Activated CD4-positive, alpha-beta T cell treated with anti-CD3 and anti-CD28 coated beads, Interleukin-2, Interleukin-6, amounts not matched to agents 100 ng/mL and 50 ng/mL, durations not matched to agents 16 hours and 8 hours (primary cell): ENCODE measurements at places on chromosomes 2 and 18.

- DNase-seq, result no peak
Observed at GRCh38 chr2:150209746-150210145, 277.7 kb downstream of the RND3 start.

DNA sequence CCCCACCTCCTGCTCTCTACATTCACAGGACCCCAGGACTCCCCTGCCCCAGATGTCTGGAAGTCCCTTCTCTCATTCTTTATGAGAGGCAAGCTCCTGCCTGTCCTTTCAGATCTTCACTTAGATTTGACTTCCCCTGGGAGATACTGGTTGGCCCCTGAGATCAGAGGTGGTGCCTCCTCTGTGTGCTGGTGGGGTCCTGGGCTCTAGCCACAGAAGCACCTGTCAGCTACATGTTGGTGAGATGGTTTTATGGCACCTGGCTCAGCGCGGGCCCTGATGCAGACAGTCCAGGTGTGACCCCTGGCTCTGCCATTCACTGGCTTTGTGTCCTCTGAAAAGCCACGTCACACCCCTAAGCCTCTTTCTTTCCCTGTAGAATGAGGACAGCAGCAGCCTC lies 369.6 kb upstream of the ID2 start:
- no peak for DNase-seq

- DNase-seq, result no peak
Observed at GRCh38 chr2:152083202-152083875, 15.5 kb downstream of the CACNB4 start.

- no peak for DNase-seq
Observed at GRCh38 chr2:58039170-58039611, 7.4 kb upstream of the VRK2 start.

DNA sequence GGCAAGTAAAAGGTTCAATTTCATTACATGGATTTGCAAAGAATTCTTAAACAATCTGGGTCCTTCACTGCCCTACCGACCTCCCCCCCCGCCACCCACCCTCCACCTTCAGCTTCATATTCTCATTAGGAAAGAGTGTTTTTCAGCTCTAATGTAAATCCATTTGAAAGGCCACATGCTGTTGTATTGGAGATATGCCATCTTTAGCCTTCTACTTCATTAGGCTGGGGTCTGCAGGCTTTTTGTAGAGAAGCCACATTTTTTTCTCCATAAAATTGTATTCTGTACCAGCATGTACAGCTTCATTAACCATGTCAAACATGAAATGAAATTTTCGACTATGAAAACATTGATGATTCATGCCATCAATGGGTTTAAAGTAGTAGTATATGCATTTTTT lies 42.8 kb upstream of the THUMPD2 start:
- no peak for DNase-seq

DNA sequence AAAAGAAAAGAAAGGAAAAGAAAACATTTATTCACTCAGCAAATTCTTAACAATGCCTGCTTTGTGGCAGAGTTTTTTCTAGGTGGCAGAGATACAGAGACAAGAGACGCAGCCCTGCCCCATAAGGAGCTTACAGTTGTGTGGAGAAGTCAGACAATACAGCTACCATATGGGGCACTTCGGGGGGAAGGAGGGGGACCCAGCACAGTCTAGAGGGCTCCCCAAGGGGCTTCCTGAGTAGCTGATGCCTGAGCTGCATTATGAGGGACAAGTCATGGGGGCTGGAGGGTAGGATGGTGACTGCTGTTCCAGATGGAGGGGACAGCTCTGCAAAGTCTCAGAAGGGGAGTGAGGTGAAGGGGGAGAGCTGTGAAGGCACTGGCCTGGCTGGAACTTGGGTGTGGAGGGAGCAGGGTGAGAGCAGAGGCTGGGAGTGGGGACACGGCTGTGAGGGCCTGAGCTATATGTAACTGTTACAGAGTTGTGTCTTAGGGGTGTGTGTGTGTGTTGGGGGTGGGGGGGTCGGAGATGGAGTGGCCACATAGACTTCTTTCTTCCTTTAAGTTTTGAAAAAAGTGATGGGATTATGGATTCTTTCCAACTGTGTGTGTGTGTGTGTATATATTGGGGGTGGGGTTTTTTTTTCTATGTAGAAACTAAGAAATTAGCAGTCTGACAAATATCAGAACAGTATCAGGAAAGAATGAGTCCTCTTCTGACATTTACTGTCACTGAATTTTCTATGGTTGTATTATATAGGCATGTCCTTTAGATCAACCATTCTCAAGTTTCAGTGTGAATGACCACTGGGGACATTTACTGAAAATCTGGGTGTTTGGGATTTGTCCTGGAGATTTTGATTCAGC lies 66.0 kb upstream of the HAAO start:
- DNase-seq, result no peak

DNA sequence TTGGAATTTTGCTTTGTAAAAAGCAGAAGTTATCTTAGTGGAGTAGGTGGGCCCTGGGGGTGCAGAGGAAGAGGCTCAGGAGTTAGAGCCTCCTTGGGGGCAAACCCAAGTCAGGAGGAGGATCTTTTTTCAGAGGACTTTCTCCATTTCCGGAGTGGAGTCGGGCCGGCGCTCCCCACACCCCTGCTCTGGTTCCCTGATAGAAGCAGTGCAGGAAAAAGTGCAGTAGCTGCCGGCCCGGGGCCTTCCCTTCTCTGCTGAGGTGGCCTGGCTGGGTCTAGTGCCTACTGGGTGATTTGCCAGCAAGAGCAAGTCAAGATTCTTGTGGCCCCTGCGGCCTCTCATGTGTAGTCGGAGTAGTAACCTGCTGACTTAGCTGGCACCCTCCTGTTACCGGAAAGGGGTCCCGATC lies 124.2 kb upstream of the HS6ST1 start:
- DNase-seq, result no peak

DNA sequence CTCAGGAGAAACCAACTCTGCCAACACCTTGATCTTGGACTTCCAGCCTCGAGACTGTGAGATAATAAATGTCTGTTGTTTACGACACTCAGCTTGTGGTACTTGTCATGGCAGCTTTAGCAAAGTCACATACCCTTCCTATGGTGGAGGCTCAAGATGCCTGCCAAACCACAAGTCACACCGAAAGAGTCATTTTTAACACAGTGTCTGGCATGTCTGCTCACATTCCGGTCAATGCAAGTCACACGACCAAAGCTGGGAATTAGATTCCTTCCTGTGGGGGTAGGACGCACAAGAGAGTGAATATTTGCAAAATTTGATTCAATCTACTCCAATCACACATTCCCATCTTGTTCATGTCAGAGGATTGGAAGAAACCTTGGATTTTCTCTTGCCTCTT lies 24.6 kb downstream of the KCNE4 start:
- no peak for DNase-seq

DNA sequence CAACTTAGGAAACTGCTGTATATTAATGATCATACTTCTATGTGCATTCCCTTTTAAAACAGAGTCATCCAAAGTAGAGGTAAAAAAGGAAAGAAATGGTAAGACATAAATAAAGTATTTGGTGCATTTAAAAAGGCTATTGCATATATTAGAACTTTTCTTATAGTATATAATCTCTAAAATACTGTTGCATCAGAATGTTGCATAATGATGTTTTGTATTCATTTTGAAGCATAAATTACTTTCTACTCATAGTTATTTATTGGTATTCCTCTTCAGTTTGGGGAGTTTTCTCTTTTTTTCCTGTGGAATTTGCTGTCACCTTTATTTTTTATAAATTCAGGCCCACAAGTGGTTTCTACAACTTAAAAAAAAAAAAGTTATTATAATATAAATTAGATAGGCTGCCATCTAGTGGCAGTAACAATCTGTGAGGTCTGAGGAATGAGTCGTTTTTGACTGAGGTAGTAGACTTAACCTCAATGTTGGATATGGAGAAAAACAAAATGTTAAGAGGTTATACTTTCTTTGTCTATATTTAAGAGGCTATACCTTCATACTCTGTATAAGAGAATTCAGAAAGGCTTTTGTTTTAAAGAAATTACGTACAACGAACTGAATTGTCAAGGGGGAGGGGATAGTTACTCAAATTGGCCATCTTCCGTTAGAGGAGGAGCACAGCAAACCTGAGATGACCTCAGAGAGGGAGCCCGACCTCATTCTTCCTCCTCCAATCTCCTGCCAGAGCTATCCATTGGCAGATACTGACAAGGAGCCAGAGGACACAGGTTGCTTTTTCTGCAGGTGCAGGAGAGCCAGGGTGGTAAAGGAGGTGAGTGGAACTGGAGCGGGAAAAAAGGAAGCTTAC lies 23.8 kb downstream of the ANKAR start:
- peak; percentile 38 for DNase-seq

DNA sequence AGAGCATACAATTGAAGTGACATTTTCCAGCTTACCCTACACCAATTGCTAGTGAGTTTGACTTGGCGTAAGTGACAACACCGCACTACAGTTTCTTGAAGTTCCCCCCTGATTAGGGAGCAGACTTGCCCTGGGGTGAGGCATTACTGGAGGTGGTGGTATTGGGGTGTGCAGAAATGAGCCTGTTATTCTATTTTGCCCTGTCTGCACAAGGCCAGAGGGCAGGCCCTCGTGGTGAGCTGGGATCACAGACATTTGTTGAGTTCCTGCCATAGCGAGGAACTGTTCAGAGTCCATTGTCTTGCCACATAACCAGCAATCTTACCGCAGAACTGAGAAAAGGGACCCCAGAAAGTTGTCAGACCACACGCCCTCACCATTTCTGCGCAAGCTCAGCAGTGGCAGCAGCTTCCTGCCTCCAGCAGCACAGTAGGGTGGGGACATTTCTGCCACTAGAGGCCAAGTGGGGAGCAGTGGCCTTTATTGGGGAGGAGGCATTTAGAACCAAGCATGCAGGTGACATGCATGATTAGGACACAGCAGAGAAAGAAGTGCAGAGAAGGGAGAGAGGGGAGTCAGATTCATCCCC lies 103.6 kb upstream of the BCL2L11 start:
- DNase-seq, result no peak

DNA sequence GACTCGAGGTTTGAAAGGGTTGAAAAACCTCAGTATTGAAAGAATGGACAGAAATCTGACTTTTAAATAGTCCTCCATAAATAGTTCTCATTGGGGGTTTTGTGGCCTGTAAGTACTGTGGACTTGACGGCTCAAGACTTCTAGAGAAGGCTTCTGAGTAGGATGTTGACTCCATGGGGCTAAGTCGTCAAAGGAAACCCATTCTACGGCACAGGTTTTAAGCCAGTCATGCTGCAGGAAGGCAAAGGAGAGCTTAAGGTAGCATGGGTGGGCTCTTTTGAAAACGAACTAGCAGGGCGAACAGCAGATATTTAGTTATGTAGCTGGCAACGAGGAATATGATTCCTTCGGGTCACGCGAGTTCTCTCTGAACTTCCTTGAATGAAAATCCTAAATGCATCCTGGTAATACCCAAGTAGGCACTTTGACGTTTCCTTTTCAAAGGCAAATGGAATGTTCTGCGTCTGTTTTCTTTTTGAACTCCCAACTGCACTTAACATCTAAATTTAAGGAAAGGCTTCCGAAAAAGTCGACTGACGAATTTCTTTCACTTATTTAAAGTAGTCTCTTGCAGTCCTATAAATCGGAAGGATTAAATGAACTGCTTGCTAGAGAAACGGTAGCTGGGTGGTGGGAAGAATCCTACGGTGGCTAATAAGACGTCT lies 1.1 kb upstream of the NEDD4L start:
- DNase-seq, result no peak

DNA sequence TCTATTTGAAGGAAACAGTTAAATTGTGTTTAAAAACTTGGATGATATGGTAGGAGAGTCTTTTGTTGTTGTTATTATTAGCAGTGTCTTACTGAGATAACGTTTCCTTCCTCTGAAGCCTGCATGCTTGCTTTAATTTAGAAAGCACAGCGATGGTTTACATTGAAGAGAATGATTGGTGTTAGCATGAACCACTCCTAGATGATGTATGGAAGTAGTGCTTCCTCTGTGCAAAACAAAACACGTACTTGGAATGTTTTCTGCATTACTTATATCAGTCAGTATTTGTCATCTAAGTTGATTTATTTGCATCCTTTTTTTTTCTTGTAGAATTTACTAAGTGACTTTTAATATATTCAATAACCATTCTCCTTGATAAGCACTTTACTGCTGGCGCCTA lies 89.0 kb downstream of the UGGT1 start:
- no peak for DNase-seq

DNA sequence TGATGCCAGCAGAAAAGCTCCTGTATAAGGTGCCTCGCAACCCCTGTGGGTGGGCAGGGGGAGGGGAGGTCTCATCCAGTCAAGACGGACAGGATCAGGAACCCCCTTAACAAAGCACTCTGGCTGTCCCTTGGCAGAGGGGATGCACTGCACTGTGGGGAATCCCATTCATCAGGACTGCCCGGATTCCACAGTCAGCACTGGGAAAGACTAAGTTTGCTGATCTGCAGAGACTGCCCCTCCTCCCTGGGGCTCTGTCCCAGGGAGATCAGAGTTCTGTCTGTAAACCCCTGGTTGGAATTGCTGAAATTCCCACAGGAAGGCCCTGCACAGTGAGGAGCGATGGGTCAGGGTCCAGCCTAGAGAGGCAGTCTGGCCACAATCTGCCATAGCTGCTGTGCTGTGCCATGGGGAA lies 149.5 kb upstream of the RBBP8 start:
- no peak for DNase-seq

DNA sequence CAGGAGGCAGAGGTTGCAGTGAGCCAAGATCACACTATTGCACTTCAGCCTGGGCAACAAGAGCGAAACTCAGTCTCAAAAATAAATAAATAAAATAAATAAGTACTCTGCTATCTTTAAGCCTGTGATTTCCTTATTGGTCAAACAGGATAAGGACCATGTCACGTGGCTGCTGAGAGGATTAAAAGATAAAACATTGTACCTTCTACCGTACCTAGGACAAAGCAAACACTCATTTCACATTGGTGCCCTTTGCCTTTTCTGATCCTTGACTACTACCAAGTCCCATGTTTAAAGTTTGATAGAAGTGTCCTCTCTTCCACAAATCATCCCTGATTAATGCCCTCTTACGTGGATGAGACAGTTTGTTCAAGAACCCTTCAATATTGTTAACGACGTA lies 120.2 kb upstream of the TFCP2L1 start:
- DNase-seq, result no peak

DNA sequence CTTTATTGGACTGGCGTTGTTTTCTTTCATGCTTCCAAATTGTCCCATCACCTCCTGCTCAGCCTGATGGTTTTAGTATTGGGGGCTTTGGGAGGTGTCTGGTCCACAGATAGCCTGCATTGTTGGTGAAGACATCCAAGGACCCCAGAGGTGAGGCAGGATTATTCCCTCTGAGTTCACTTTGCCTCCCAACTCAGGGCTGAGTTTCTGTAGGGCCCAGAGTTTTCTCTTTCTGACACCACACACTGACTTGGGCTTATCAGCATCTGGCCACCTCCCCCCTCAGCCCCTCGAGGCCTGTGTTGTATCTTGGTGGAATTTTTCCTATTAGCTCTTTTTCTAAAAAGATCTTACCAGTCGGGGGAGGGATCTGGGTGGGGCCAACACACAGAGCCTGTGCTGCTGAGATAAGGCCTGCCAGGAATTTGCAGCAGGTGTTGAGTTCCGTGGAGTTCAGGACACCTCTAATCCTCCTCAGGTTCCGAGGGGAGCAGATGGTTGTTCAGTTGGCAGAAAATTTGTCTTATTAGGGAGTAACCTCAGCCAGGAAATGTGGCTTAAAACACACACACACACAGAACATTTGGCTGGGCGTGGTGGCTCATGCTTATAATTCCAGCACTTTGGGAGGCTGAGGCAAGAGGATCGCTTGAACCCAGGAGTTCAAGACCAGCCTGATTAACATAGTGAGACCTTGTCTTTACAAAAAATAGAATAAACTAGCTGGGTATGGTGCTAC lies 7.3 kb downstream of the EMILIN2 start:
- DNase-seq, result no peak

GRCh38 chr2:138323382-138324067 lies 178.0 kb upstream of the SPOPL start:
- no peak for DNase-seq
